ENCODE measurements at places on chromosomes 6 and 20. TPM values are rescaled to one million over a fixed set of nuclear protein-coding genes. Genes with fewer than 3 reads are reported as not detected.

DNA sequence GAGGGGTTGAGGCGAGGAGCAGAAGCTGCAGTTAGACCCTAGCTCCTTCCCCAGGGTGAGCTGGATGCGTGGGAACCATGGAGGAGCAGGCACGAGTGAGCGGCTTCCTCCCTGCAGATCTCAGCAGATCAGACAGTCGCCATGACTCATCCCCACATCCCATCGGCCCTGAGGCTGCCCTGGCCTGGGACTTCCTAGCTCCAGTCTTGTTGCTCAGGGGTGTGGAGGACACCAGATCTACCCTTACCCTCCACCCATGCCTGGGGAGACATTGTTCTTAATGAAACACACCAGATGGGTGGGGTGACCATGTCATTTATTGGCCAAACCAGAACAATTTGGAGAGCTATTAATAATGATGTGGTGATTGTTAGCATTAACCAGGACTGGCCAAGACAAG is 36.3 kb upstream of the TGM2 start:
- DNase-seq = no peak

DNA sequence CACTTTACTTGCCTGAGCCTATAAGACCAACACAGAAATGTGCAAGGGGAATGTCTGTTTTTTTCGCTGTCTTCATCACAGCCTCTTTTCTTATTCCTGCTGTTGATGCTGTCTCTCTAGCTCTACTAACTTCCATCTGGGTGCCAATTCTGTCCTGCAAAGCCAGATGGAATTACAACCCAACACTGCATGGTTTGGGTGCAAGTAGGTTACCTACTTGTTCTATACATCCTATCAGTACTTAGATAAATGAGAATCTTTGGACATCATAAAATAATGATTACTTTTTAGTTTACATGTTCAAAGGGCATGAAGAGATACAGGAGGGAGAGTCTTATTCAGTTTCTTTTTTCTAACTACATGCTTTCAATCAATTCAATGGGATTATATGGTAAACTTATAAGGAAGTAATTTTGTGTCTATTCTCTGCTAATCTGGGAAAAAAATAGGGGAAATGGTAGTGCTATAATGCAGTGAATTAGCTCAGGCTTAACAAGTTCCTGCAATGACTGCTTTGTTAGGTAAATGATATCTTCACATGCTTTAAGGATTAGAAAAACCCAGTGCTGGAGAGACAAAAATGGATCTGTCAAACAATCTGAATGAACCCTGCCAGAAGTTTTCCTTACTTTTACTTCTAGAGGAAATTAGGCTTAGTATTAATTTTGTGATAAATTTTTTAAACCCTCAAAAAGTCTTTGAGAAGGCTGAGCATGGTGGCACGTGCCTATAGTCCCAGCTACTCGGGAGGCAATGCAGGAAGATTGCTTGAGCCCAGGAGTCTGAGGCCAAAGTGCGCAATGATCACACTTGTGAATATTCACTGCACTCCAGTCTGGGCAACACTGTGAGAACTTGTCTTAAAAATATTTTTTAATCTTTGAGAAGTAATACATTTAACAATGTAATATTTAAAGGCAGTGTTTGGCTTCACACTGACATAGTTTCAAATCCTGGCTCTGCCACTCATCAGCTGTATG is 86.5 kb upstream of the E2F3 start:
- no peak for DNase-seq

- no peak for DNase-seq
These were observed 157.7 kb downstream of the RNASET2 start for GRCh38 chr6:166798652-166799051.

DNA sequence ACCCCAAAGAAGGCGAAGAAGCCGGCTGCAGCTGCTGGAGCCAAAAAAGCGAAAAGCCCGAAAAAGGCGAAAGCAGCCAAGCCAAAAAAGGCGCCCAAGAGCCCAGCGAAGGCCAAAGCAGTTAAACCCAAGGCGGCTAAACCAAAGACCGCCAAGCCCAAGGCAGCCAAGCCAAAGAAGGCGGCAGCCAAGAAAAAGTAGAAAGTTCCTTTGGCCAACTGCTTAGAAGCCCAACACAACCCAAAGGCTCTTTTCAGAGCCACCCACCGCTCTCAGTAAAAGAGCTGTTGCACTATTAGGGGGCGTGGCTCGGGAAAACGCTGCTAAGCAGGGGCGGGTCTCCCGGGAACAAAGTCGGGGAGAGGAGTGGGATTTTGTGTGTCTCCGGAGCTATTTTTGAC is 69.6 kb downstream of the HFE start:
- peak; percentile 86 for DNase-seq

GRCh38 chr20:41573955-41574354 is 44.2 kb downstream of the CHD6 start:
- no peak for DNase-seq

DNA sequence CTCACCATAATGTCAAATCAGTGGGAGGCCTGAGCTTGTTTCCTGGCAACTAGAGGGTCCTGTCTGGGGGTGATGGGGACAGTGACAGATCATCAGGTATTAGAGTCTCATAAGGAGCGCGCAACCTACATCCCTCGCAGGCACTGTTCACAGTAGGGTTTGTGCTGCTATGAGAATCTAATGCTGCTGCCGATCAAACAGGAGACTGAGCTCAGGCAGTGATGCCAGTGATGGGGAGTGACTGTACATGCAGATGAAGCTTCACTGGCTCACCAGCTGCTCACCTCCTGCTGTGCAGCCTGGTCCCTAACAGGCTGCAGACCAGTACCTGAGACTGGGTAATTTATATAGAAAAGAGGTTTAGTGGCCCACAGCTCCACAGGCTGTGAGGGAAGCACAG is 147.3 kb downstream of the TTLL2 start:
- DNase-seq = no peak

GRCh38 chr6:78861509-78861908 is 5.8 kb upstream of the IRAK1BP1 start:
- DNase-seq = no peak

DNA sequence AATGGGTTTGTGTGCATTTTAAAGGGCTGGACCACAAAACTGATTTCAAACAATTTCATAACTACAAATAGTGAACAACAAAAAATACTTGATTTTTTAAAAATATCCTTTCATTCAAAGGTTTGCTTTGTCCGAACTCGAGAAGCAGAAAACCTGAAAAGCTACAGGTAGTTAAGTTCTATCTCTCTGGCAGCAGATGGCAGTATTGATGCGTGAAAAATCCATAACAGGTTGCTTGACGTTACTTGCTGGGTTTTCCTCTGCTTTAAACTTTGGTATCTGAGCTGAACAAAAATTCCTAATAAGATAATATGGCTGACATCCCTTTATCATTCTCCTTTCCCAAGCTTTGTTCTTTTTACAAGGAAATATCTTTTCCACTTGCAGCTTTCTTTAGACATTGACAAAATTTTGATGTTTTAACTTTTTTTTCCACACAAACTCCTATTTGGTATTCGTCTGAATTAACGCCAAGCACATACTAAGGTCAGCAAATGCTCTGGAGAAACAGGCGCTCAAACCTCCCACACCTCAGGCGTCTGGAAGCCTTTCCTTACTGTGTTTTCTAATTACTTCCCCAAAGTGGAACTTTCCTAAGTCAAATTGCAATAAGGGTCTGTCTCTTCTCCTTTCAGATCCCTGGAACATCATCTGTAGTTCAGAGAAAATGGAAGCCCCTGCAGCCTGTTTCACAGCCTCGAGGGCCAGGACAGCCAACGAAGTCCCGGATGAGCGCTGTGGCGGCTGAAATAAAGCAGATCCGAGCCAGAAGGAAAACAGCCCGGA is 50.3 kb upstream of the GFRAL start:
- DNase-seq = no peak

GRCh38 chr20:51961964-51962761 is 159.8 kb upstream of the SALL4 start:
- no peak for DNase-seq

GRCh38 chr6:100276311-100277057 is 188.2 kb downstream of the SIM1 start:
- DNase-seq = no peak

DNA sequence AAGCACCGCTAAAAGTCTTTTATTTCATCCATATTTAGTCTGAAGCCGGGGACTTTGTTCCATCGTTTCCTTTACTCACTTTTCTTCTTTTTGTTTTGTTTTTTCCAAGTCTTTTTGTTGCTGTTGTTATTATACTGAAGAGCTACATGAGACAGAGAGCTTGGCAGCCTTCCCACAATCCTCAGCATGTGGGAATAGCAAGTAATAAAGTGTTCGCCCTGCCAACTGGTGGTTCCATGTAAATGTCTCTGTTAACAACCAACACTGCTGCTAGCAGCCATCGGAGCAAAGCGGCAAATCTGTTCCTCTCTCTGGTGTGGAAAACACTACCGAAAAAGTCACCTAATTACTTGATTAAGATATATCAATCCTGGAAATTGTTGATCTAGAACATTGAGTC is 437.8 kb upstream of the ID4 start:
- DNase-seq = no peak

GRCh38 chr6:158892266-158892665 is 73.1 kb upstream of the EZR start:
- DNase-seq = no peak

Gene C6orf163
- total RNA-seq = 2.0 TPM

Gene PLAGL2
- 107 TPM for total RNA-seq

Gene RBM38
- total RNA-seq = 61.4 TPM

Gene IL20RA
- not detected for total RNA-seq

Gene MAP3K7
- total RNA-seq = 26.3 TPM

All from activated T-cell treated with anti-CD3 and anti-CD28 coated beads, Interleukin-2, amount 50 U/mL, for 72 hours (primary cell).